Ascending aorta (tissue), 2 donors: ENCODE measurements at places on chromosomes 12 and 14. TPM values are rescaled to one million over a fixed set of nuclear protein-coding genes. Genes with fewer than 3 reads are reported as not detected.

DNA sequence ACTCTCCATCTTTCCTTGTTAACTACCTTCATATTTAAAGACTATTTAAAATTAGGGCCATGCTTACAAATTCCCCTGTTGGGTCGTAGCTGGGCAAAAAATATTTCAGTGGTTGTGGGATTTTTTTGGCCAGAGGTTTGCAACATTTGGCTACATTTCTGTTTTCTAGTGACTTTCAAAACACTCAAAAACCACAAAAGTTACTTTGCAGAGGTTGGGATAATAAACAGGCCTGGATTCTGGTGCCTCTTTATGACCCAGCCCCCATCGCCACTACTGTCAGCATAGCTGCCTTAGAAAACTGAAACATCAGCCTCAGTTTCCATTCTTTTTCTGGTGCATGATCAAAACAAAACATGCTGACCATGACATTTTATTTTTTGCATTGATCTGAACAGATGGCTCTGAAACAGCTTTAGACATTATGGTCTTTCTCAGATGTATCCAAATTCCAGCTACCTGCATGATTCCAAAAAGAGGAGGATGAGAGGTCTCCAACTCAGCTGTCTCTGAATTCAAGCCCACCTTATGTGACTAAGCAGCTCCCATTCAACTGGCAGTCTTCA lies 5.2 kb downstream of the DPF3 start:
- no peaks in the 10 kb centered on the region for H3K36me3 ChIP-seq
- H3K4me1 ChIP-seq: peaks cover 6% of the 10 kb centered on the region
- H3K27me3 ChIP-seq: peaks cover 3% of the 10 kb centered on the region
- no peak overlapping the region for H3K27ac ChIP-seq

- no peaks in the 10 kb centered on the region for H3K36me3 ChIP-seq
- no peaks in the 10 kb centered on the region for H3K4me1 ChIP-seq
- DNase-seq: no peak
- H3K27me3 ChIP-seq: no peaks in the 10 kb centered on the region
- H3K4me3 ChIP-seq: no peak overlapping the region
- no peak overlapping the region for H3K27ac ChIP-seq
Measured at GRCh38 chr14:88209273-88209672, 113.8 kb downstream of the KCNK10 start.

DNA sequence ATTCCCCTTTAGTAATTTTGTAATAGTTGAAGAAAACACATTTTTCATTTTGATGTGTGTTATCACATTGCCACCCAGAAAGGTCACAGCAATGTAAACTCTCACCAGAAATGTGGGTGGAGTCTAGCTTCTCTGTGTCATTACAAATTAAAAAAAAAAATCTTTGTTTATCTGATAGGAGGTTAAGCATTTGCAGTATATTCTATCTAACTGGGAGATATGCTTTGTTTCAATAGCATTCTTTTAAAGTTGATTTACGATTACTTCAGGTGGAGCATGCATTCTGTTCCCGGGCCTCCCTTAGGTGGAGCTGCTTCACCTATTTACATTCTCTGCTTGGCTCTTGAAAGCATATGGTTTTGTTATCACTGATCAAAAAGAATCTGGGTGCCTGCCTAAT lies 7.8 kb downstream of the ADIPOR2 start:
- H3K27me3 ChIP-seq: no peaks in the 10 kb centered on the region
- DNase-seq: no peak
- H3K36me3 ChIP-seq: no peaks in the 10 kb centered on the region
- no peak overlapping the region for H3K4me3 ChIP-seq
- peaks cover 3% of the 10 kb centered on the region for H3K4me1 ChIP-seq

GRCh38 chr12:124774054-124774461 lies 89.6 kb downstream of the SCARB1 start:
- DNase-seq: no peak
- H3K27ac ChIP-seq: peak overlapping the region; percentile 42
- H3K36me3 ChIP-seq: no peaks in the 10 kb centered on the region
- peak overlapping the region; percentile 10 for H3K4me3 ChIP-seq

- H3K4me1 ChIP-seq: no peaks in the 10 kb centered on the region
- no peak overlapping the region for H3K27ac ChIP-seq
- DNase-seq: no peak
- H3K36me3 ChIP-seq: no peaks in the 10 kb centered on the region
Measured at GRCh38 chr14:31037709-31038221, 11.6 kb upstream of the STRN3 start.

GRCh38 chr14:102138961-102139285 lies 774 bp upstream of the WDR20 start:
- peaks cover 21% of the 10 kb centered on the region for H3K4me1 ChIP-seq
- H3K27me3 ChIP-seq: no peaks in the 10 kb centered on the region
- H3K27ac ChIP-seq: peak overlapping the region; percentile 85

DNA sequence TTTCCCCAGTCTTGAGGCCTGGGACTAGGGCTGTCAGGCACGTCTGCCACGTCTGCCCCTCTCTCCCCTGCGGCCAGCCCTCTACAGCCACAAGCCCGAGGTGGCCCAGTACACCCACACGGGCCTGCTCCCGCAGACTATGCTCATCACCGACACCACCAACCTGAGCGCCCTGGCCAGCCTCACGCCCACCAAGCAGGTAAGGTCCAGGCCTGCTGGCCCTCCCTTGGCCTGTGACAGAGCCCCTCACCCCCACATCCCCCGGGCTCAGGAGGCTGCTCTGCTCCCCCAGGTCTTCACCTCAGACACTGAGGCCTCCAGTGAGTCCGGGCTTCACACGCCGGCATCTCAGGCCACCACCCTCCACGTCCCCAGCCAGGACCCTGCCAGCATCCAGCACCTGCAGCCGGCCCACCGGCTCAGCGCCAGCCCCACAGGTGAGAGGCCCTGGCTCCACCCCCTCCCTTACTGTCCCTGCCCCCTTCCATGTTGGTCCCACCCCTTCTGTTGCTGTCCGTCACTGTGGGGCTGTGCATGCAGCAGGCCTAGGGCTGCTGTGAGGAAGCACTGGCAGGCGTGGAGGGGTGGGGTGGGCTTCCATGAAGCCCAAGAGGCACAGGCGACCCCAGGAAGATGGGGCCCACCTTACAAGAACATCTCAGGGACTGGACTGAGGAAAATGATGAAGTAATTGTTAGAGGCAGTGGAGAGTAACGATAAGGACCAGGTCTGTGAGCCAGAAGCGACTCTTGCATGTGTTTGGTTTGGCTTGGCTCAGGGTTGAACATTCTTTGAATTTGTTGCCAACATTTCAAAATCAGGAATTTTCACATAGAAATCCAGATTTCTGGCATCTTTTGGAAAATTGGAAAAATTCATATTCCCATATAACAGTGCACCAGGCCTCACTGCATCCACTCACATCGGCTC lies 16.8 kb downstream of the C12orf43 start:
- DNase-seq: no peak
- H3K27ac ChIP-seq: no peak overlapping the region
- H3K4me3 ChIP-seq: no peak overlapping the region
- H3K27me3 ChIP-seq: no peaks in the 10 kb centered on the region

DNA sequence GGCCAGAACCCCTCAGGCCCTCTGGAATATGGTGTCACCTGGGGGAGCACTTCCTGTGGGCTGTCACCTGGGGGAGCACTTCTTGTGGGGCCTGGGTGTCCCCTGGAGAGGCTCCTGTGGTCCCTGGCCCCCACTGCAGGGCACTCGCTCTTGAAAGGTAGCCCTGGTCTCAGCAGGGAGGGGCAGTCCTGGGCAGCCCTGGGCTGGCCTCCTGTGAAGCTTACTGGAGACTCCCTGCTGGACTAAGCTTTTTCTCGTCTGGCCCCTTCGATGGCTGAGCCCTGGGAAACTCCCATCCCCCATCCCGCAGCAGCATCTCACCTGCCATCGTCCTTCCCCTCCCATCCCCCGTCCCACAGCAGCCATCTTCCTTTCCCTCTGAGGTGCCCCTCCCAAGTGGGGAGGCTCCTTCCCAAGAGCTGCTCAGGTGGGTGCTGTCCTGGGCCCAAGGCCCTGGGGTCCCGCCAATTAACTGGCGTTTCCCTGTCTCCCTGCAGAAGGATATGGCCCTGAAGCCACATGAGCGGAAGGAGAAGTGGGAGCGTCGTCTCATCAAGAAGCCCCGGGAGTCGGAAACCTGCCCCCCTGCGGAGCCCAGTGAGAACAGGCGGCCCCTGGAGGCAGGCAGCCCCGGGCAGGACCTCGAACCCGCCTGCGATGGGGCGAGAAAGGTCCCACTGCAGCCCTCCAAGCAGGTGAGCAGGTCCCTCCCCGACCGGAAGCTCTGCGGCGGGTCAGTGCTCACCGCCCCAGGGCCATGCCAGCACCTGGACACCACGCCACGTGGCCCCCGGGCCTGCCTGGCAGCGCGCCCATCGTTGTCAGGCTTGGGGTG lies 17.9 kb downstream of the FBRSL1 start:
- DNase-seq: no peak
- peaks cover 11% of the 10 kb centered on the region for H3K4me1 ChIP-seq
- no peak overlapping the region for H3K27ac ChIP-seq
- peaks cover 33% of the 10 kb centered on the region for H3K36me3 ChIP-seq

GRCh38 chr14:103846543-103847450 lies 578 bp downstream of the PPP1R13B start:
- H3K4me1 ChIP-seq: peaks cover 10% of the 10 kb centered on the region
- peak overlapping the region; percentile 90 for H3K4me3 ChIP-seq
- H3K27me3 ChIP-seq: no peaks in the 10 kb centered on the region
- H3K27ac ChIP-seq: peak overlapping the region; percentile 68

- H3K4me3 ChIP-seq: no peak overlapping the region
- DNase-seq: no peak
- no peak overlapping the region for H3K27ac ChIP-seq
- H3K27me3 ChIP-seq: no peaks in the 10 kb centered on the region
- H3K4me1 ChIP-seq: peaks cover 13% of the 10 kb centered on the region
- H3K36me3 ChIP-seq: no peaks in the 10 kb centered on the region
Measured at GRCh38 chr12:24996102-24996797, 47.3 kb upstream of the BCAT1 start.

DNA sequence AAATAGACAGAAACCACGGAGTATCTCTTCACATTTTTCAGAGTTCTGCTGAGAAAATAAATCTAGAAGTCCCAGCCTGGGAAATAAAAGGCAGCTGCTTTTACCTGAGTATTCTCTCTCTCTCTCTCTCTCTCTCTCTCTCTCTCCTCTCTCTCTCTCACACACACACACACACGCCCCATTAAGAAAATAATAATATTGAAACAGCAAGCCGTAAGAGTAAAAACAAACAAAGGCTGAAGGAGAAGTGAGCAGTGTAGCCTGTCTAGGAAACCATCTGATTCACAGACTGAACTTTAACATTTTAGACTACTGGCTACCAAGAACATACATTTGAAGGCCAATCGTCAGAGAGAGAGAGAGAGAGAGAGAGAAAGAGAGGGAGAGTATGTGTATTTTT lies 8.4 kb downstream of the PTHLH start:
- H3K4me3 ChIP-seq: no peak overlapping the region
- DNase-seq: no peak
- no peaks in the 10 kb centered on the region for H3K4me1 ChIP-seq
- H3K36me3 ChIP-seq: peaks cover 4% of the 10 kb centered on the region
- no peaks in the 10 kb centered on the region for H3K27me3 ChIP-seq
- no peak overlapping the region for H3K27ac ChIP-seq

BMAL2 gene
- total RNA-seq: 5.6 TPM

CHGA gene
- total RNA-seq: 0.32 TPM

KITLG gene
- 13.2 TPM for total RNA-seq
